ENCODE measurements at places on chromosomes 13 and 19.

GRCh38 chr19:48030073-48030472, 13.8 kb downstream of the CABP5 start:
- no peak for DNase-seq

- no peak for DNase-seq
These were observed 3.3 kb downstream of the ZNF414 start for GRCh38 chr19:8510589-8511115.

DNA sequence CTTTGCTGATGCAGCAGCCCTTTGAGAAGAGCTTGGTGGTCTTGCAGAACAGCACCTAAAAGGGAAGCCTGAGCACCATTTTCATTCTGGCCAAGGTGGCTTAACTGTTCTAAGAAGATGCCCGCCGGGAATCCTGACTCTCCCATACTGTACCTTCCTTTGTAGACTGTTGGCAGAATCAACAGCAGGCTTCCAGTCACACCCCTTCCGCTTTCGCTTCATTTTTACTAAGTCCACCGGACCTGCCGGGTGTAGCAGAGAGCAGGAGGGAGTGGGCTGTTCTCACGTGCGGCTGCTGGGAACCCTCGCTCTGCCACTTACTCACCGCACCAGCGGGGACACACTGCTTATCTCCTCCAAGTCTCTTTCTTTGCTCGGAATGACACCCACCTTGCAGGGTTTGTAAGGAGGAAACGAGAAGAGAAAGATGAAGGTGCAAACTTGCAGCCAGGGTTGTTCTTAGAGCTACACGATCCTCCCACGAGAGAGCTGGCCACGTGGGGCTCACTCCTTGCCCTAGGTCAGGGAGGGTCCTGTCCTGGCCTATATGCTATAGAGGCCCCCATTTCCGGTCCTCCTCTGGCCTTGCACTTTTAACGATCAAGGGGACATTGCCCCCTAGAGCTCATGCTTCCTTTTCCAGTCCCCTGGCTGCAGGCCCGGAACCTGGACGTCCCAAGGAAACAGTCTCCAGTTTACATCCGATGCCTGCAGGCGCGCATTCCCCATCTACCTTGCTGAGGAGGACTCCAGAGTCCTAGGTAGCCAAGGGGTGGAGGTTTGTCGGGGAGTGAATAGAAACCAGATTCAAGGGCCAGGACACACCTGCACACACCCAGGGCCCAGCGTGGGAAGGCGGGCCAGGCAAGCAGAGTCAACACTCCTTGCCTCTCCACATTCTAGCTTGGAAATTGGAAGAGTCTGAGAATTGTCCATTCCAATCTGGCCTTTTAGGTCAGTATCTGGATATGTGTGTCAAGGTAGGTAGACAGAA, 453.6 kb downstream of the IRS2 start:
- DNase-seq: no peak

GRCh38 chr13:108044954-108045353, 170.4 kb downstream of the LIG4 start:
- DNase-seq: no peak

DNA sequence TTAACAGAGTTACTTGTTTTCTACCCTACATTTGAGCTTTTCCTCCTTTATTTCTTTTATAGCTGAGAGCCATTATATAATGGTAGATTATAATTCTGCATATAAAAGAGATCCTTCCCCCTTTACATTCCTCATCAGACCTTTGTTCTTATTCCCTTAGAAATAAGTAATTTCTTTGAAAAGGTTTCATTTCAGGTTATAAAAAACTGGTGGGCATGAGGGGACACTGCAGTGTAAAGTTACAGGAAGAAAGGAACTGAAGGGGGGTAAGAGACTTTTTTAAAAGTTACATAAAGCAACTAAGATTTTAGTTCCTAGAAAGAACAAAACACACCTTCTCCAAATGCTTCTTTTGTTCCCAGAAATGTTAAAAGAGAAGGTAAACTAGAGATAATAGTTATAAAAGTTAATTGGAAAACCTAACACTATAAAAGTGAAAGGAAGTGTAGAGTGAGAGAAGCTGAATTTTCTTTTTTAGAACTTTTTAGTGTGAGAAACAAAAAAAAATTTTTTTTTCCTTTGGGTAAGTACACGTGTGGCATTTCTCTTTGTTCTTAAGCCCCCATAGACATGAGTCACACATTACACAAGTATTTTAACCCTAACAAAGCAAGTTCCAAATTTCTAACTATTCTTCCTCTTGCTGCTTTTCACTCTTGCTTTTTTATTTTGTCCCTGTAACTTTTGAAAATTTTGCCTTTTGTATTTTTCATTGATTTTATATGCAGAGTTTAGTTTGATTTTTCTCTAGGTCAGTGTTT, 106.4 kb upstream of the MLNR start:
- DNase-seq: no peak

DNA sequence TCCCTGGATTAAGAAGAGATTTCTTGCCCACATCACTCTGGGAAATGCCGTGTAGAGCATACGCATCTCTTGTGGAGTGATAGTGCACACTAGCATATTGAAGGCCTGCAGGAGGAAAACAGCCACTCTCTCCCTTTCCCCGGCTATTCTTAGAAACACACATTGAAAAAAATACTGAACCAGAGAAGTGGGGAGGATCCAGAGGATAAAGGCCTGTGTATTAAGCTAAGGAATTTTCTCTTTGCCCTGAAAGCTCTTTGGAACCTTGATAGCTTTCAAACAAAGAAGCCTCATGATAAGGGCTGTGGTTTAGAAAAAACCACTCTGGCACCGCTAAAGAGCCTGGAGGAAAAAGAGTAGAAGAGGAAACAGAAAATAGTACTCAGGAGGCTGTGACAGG, 386.1 kb upstream of the NBEA start:
- no peak for DNase-seq

DNA sequence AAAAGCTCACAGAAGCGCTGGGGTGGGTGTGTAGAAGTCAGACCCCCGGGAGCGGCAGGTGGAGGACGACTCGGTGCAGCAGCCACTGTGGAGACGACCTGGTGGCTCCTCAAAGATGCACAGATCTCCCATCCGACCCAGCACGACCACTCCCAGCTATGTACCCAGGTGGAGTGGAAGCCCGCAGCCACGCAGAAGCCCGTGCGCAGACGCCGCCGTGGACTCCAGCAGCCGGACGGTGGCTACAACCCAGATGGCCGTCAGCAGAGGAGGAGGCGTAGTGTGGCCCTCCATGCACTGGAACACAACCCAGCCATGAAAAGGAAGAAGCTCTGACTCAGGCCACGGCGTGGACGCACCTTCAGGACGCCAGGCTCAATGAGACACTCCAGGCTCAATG, 21.7 kb downstream of the CSNK1G2 start:
- DNase-seq: no peak

DNA sequence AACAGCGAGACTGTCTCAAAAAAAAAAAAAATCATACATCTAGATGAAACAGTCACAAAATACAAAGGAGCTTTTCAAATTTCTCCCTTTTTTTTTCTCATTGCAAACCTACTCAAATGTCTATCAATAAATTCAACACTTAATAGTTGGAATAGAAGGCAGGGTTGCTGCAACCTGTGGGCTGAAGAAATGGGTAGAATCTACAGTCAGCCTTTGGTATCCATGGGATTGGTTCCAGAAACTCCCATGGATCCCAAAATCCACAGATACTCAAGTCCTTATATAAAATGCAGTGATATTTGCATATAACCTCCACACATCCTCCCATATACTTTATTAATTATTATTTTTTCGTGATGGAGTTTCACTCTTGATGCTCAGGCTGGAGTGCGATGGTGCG, 14.7 kb downstream of the FBXO27 start:
- no peak for DNase-seq

DNA sequence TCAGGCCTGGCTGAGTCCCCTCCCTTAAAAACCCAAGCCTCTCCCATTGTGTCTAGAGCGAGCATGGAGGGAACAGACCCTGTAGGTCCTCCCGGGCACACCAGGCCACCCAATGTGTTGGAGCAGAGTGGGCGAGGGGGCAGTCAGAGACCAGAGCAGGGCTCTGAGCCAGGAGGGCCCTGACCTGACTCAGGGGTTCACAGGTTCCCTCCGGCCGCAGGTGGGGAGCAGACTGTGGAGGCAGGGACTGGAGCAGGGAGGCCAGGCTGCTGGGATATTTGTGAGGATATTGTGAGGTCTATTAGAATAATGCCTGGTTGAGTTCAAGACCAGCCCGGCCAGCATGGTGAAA, 1.6 kb upstream of the TYROBP start:
- DNase-seq: no peak

- no peak for DNase-seq
These were observed 18.5 kb downstream of the CYP2A6 start for GRCh38 chr19:40831502-40832430.

DNA sequence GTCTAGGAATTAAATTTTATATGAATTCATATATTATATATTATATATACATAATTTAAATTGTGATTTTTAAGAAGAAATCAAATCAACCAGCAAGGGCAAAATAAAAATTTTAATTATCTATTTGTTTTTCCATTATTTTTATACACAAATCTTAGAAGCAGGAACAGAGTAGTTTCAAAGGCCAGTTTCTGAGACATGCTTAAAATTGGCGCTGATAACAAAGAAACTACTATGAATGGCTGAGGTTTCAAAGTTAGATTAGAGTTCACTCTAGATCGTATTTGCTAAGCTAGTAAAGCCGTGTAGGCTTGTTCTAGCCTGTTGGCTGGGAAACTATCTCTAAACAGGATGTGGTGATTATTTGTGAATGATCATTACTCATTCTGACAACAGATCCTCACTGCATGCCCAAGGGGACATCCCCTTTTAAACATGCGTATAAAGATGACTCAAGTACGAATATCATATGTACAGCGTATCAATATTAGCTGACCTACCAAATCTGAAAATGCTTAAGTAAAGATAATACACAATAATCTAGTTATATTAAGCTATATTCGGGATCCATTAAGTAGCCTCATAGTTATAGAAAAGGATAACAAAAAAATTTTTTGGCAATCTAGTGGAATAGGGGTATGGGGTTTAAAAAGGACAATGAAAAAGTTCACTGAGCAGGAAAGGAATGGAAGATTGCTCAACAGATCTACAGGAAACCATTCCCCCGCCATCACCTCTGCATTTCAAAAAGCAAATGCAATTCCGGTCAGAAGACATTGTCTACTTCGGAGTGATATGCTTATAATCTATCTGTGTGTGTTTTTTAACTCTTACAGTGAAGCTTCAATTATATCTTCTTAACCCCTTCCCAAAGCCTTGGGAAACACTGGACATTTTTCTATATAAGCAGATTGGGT, 150.1 kb downstream of the SHISA2 start:
- DNase-seq: peak; percentile 34

GRCh38 chr13:100565286-100565685, 23.3 kb downstream of the GGACT start:
- DNase-seq: no peak

DNA sequence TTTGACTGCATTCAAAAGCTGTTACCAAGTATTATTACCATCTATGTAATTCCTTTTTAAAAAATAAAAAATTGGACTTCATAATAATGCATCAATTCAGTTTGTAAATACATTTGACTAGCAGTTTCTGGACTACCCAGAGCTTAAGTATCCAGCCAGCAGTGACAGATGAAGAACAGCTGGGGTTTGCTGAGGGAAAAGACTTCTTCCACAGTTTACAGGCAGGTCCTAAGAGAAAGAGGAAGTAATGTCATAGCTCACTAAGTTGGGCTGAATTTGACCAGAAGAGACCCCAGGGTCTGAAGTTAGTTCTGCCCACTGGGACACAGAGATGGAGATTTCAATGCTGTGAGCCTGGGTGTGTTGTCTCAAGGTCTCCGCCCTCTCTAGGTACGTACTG, 96.4 kb downstream of the MBNL2 start:
- DNase-seq: no peak

DNA sequence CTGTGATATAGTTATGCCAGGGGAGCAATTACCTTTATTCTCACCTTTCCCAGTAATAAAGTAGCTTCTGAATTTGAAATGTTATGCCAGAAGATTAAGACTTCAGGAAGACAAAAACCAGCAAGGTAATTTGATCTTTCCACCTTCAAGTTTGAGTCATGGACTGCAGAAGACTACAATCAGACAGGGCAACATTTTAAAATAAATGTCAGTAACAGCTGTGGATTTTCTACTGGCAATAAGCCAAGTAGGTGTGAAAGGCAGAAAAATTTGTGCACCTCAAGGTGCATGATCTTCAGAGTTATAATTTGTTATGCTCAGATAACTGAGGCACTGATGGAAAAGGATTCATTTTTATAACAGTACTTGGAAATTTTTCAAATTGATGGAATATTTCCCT, 54.9 kb downstream of the SLITRK1 start:
- no peak for DNase-seq

DNA sequence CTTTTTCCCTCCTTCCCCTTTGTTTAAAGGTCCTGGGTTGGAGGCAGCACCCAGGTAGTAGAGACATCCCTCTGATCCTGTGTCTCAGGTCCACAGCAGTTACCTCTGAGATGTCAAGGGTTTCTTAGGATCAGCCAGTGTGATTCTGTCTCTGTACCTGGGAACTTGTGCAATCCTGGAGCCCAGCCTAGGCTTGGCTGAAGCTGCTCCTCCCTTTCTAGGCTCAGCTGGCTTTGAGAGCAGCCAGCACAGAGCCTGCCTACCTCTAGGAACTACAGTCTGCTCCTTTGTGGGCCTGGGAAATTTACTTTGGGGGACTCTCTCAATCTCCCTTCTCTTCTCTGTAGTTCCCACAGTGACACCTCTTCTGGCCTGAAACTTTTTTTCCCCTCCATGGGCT, 171.6 kb downstream of the MTUS2 start:
- no peak for DNase-seq

- no peak for DNase-seq
These were observed 21.3 kb downstream of the VRK3 start for GRCh38 chr19:50003810-50004419.

GRCh38 chr13:35389535-35389934, 87.0 kb downstream of the MAB21L1 start:
- DNase-seq: no peak

GRCh38 chr13:39448834-39449233, 154.2 kb downstream of the LHFPL6 start:
- no peak for DNase-seq

DNA sequence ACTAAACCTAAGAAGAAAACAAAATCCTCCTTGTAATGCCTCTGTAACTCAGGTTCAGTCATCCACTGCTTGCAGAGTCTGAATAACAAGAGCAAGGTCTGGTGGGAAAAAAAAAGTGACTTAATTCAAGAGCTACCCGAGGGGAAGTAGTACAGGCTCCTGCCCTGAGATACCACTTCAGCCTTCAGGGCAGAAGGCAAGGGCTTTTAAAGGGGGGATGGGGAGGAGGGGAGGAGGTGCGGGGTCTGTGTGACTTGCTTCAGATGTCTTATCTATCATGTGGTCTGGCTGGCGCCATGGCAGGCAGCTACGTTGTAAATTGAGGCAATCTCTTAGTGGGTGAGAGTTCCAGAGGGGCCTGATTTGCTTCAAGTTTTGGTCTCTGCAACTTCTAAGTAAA, 66.7 kb downstream of the LRRC63 start:
- DNase-seq: no peak

DNA sequence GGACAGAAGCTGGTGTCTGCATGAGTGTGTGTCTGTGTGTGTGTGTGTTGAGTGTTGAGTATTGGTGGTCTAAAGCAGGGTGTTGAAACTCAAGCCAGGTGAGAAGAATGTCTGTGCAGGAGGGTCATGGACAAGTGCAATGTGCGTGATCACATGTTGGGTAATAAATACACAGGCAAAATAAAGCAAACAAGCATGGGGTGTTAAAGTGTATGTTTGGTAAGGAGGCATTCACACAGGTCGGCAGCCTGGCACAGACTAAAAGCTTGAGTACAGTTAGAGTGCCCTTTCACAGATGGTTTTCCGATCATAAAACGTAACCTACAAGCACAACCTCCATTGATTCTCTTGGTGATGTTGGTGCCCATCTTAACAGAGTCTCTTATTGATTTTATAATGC, 476.9 kb upstream of the KLHL1 start:
- no peak for DNase-seq

Measured in naive thymus-derived CD4-positive, alpha-beta T cell (primary cell).